ENCODE measurements at places on chromosomes 4 and X.

DNA sequence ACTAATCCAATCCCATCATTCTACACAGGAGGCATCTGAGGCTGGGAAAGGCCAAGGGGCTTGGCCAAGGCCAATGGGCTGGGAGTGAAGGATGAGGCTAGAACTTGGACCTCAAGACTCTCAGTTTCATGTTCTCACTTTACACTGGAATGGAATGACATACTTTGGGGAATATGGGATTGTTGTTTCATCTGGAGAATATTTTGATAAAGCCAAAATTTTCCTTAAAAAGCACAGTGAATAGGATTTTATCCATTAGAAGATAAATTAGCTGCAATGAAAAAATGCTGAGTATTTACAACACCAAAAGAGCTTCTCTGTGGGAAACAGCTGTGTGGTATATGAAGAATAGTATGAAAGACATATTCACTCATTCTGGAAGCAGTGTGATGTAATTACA lies 29.3 kb downstream of the SMIM20 start:
- DNase-seq: no peak

DNA sequence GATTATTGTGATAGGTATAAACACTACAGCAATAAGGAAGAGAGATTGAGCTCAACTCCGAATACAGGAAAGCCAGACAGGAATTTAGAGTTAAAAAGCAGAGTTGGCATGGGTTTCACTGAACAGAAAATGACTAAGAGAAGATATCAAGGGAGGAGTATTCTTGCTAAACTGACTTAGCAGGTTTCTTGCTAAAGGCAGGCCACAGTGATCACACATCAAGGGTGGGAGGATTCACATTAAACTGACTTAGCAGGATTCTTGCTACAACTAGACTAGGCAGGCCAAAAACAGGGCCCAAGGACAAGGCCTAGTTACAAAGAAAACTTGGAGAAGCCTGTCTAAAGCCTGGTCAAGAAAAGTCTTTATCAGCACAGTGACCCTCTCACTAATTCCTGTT lies 195.1 kb downstream of the MAGEB5 start:
- DNase-seq: no peak

GRCh38 chr4:150367326-150367725 lies 214.6 kb upstream of the MAB21L2 start:
- no peak for DNase-seq

DNA sequence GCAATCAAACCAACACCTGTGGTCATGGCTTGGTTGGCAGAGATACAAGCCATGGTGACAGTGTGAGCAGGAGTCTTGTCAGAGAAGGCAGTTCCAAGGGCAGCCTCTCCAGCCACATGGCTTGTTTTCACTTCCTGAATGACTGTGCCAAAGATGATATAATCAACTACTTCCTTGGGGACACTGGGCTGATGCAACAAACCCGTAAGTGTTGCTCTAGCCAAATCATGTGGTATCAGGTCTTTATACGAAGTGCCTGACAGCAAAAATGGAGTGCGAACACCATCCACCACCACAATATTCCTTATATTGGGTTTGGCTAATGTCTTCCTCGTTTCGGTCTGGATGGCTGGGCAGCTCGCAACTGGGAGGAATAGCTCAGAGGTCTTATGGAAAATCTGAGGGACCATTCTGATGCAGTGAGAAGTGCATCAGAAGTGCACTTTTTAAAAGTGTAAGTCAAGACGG lies 922.0 kb downstream of the NLGN4X start:
- no peak for DNase-seq

- DNase-seq: no peak
Observed at GRCh38 chr4:42600578-42600977, 56.3 kb downstream of the ATP8A1 start.

DNA sequence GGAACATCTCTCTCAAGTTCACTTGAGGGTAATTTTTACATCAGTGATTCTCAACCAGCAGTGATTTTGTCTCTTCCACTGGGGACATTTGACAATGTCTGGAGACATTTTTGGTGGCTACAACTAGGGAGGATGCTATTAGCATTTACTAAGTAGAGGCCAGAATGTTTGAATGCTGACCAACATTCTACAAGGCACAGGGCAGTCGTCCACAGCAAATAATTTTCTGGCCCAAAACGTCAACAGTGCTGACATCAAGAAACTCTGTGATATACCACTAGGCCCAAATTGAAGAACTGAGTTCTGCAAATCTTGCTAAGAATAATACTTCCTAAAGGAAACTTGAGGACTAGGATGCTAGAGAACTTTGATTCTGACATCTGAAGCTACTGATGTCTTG lies 7.1 kb downstream of the KLKB1 start:
- DNase-seq: no peak
